ENCODE measurements at places on chromosomes 11 and 22. TPM values are rescaled to one million over a fixed set of nuclear protein-coding genes. Genes with fewer than 3 reads are reported as not detected.
A peak's percentile ranks its signal among the peaks of the same experiment; 100 is the strongest.

- DNase-seq: no peak
Measured at GRCh38 chr22:40603088-40603605, 33.4 kb downstream of the MRTFA start.

- peak; percentile 2 for DNase-seq
Measured at GRCh38 chr11:105027678-105028077, 4.7 kb upstream of the CASP5 start.

DNA sequence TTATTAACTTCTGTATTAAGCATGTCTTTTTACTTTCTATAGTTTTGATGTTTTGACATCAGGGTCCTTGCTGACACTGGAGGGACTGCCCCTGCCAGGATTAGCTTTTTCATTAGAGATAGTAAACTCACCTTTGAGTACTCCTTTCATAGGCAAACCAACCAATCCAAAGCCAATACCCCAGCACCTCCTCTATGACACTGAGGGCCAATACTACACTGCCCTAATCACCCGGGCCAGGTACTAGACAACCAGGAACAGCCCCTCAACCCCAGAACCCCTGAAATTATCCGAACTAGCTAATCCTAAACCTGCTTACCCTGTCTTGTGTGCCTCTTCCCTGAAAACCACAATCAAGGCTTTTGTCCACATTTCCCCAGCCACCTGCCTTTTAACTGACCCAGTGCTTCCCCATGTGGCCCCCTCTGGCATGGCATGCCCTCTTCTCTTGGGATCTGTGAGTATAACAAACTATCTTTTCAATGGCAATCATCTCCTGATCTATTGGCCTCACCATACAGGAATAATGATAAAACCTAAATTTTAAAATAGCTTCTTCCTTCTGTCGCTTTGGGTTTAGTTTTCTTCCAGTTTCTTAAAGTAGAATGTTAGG, 31.2 kb downstream of the RAB6A start:
- DNase-seq: peak; percentile 45

DNA sequence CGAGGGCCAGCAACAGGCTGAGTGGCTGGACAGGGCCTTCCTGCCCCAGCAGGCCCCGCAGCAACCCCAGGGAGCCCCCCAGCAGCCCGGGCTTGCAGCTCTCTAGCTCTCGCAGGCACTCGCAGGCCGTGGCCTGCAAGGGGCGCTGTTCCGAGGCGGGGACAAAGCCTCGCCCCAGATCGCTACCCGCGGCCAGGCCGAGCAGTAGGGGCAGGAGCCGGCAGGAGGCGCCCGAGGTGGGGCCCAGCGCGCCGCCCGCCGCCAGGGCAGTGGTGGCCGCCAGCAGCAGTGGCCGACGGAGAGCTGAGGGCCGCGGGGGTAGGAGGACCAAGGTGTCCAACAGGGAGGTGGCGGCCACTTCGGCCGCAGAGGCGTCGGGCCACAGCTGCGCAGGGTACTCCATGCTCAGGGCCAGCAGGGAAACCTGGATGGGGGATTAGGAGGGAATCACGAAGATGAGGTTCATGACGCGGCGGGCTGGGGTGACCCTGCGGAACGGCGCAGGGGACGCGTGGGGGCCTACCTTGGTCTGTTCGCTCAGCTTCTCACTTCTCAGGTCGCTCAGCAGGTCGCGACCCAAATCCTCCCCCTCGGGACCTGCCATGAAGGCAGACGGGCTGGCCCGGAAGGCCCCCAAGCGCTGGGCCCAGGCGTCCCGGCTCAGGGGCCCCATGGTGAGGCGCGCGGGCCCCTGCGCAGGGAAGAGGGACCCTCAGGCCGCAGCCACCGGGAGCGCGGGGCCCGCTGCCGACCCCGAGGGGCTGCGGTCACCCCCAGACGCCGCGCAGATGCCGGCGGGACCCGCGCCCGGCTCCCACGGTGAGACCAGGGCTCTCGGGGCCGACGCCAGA, 632 bp downstream of the AP5B1 start:
- DNase-seq: peak; percentile 89

- DNase-seq: no peak
Measured at GRCh38 chr11:34158661-34159060, 53.2 kb downstream of the NAT10 start.

DNA sequence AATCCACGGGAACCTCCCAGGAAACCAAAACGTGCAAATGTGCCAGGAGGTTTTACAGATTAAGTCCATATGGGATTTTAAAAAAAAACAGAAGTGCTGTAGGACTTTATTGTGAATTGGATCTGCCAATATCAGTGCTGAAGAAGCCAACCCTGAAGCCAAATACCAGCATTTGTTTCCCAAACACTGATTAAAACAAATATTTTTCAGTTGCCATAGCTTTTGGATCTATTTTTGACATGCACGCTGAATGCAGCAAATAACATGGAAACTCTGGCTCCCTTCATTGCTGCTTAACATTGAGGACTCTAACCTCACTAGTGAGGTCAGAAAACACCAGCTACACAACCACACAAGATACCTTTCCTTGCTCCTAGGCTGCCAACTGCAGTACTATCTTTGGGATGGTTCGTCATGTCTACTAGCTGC, 28.4 kb upstream of the SIK2 start:
- no peak for DNase-seq

- no peak for DNase-seq
Measured at GRCh38 chr11:126336138-126336541, 19.3 kb upstream of the ST3GAL4 start.

DNA sequence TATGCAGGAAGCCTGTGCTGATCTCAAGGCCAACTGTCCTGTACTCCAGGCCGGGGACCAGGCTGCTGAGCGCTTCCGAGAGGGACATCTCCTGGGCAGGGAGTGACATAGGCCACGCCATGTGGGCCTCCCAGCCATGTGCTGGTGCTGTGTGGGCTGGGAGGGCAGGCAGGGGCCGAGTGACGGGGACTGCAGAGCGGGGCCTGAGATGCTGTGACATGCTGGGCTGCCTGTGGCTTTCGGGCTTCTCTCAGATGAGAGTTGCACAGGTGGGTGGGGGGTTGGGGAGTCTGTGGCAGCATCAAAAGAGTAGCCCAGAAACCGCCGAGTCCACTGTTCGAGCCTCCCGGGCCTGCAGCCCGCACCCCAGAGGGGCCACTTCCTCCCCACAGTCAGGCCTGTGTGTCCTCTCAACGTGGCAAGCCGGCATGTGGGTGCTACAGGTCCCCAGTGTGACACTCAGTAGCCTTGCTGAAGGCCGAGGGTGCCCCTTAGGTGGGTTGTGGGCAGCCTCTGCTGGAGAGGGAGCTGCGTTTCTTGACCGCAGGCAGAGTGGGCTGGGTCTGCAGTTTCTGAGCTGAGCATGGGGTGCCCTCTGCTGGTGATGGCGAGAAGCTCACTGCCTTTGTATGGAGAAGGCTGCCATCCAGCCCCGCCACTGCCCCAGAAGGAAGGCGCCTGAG, 101.2 kb downstream of the BCR start:
- peak; percentile 81 for DNase-seq

DNA sequence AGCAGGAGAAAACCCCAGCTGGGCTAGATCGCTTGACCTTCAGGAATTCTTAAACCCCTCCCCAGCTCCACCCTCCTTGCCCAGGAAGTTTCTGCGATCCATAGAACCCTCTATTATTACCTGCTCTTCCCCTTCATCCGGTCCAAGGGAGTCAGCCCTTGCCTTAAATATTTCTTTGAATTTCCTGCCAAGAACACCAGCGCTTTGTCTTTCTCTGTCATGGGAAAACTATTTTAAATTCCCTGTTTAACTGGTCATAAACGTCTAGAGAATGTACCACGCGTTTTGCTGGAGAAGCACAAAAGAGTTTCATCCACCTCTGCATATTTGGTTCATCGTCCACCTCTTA, 496 bp upstream of the TRAF6 start:
- DNase-seq: no peak

GRCh38 chr11:60750911-60751310, 5.8 kb upstream of the MS4A15 start:
- no peak for DNase-seq

DNA sequence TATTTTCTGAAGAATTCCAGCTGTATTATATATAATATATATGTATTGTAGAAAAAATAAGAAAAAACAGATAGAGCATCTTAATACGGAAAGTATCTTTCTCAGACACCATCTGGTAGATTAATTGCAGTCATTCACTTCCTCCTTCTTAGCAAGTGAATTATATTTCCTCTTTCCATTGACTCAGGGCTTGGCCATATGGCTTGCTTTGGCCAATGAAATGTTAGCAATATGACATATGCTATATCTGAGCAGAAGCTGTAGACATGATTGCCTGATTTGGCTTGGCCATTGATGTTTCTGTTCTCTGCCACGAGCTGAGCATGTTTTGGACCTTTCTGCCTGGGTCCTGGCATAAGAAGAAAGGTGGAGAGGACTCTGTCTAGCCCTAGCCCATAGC, 34.4 kb upstream of the ZBED5 start:
- no peak for DNase-seq

DNA sequence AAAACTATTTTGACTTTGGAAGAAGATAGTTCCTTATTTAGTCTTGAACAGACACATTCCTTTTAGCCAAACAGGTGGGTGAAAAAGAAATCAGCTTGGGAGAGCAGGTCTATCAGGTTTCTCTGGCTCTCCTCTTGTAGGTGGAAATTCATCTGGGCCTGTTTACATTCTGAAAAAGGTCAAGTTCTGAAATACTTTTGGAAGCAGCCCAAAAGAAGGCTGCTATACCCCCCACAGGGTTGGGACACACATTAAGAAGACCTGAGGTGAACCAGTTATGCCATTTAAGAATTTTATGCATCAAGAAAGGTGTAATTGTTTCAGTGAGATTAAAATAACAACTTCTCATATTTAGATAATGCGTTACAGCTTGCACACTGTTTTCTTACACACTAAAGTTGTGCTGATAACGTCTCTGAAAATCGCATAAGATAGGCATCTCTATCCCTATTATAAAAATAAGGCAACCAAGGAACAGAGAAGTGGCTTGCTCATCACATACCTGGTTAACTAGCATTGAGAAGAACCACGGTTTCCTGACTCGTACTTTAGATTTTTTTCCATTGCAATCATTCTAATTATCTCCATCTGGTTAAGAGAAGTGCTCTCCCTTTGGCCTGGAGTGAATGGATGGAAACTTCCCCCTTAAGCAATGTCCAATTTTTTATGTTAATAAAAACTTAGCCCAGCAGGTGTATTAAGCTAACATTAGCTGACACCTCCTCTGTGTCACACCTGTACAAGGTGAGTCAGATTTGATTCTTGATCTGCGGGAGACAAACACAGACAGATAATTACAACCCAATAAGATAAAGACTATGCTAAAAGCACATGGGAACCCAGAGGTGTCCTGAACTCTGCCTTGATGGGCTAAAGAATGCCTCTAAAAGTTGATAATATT, 60.5 kb upstream of the UCP3 start:
- peak; percentile 83 for DNase-seq

DNA sequence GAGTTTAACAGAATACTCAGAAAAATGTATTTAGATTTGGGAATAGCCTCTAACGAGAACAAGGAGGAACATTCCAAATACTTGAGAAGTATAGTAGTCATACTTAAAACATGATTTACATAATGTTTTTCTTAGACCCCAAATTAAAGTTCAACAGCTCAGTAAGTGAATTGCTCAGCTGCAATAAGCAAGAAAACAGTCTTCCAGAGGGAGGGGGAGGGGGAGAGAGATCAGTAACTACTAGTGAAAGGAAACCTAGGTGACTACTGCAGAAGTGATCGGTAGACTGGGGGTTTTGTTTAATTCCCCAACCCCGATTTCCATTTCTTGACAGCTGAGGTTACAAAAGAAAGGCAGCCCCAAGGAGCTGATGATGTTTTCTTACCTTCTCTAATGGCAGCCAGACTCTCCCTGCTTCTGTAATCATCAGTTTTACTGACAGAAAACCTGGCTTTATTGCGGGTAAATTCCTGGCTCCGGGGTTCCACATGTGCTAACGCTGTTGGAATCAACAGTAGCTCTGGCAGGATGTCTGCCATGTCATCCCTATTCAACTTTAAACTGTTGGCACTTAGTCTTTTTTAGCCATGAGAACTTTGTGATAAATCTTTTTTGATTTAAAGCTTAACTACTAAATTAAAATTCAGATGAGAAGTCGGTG, 82.4 kb upstream of the BIRC3 start:
- no peak for DNase-seq

DNA sequence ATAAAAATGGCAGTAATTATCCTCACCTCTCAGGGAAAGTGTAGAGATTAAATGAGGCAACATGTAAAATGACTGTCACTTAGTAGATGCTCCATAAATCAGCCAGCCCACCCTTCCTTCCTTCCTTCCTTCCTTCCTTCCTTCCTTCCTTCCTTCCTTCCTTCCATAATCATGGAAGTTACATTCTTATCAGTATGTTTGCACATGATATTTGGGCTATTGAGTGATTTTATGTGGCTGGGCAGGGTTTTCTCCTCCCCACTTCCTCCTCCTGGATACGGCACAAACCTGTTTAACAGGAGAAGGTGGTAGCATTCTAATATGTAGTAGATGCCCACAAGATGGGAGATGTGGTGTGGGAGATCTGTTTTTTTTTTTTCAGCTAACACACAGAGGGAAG, 11.9 kb downstream of the LYVE1 start:
- DNase-seq: peak; percentile 79

DNA sequence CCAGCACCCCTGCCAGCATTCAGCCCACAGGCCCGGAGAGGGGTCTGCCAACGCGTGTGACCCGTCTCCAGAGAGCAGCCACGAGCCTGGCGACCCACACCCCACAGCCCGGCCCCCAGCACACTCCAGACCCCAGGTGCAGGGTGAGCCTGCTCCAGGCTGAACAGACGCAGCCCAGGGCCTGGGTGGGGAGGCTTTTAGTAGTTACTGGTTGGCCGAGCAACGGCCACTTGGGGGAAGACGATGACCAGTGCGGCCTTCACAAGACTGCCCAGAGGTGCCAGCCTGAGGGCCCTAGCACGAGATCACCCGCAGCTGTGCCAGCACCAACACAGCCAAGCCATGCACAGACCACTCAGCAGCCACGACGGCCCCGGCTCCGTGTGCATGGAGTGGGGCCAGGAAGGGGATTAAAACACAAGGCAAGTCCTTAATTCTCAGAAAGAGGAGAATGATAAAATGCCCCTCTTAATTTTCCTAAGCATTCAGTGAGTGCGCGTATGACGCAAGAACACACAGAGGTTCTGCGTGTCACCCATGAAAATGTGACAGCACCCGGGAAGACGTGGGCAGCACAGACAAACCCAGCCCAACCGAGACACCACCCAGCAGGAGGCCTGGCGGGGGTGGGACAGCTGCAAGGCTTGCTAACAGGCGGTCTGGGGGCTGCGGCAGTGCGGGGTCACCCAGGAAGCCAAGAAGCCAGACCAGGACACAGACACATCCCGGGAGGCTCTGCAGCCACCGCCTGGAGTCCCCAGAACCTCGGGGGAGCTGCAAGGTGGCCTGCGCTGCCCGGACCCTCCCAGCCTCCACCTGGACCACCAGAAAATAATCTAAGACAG, 47.6 kb downstream of the BRD1 start:
- DNase-seq: no peak

- DNase-seq: no peak
Measured at GRCh38 chr11:62892077-62892922, 11.6 kb downstream of the SLC3A2 start.

The KLHL35 gene
- total RNA-seq: 23.5 TPM

The PGA4 gene
- total RNA-seq: not detected

The KRTAP5-1 gene
- not detected for total RNA-seq

The KRTAP5-7 gene
- total RNA-seq: not detected

The FOSL1 gene
- 140 TPM for total RNA-seq

The SYT8 gene
- total RNA-seq: 63.4 TPM

All from HT-29 (cell line).